ENCODE measurements at places on chromosomes 5 and 9.

- H3K27me3 ChIP-seq = no peaks in the 10 kb centered on the region
- no peak for DNase-seq
- H3K27ac ChIP-seq = no peak overlapping the region
- no peak overlapping the region for H3K4me3 ChIP-seq
- peaks cover 5% of the 10 kb centered on the region for H3K4me1 ChIP-seq
These were observed 381.4 kb downstream of the ACTL7B start for GRCh38 chr9:108474356-108474755.

- no peak overlapping the region for H3K4me3 ChIP-seq
- H3K27me3 ChIP-seq = no peaks in the 10 kb centered on the region
- peaks cover 26% of the 10 kb centered on the region for H3K36me3 ChIP-seq
These were observed 40.2 kb downstream of the FBXW11 start for GRCh38 chr5:171966270-171966669.

DNA sequence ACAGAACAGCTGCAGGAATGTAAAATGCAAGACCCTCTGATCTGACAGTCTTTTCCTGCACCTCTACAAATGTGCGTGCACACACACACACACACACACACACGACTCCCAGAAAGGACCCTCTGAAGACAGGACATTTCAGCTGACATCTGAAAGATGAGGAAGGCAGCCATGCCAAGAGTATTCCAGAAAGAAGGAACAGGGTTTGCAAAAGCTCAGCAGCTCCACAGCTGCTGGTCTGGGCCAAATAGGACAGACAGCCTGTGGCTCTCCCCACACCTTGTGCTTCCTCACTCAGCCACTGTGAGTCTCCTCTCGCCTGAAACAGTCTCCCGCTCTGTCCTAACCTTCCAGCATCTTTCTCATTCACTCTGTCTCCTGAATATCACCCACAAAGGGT lies 189.0 kb downstream of the PALM2AKAP2 start:
- H3K36me3 ChIP-seq = peaks cover 3% of the 10 kb centered on the region
- no peak for DNase-seq
- peaks cover 71% of the 10 kb centered on the region for H3K4me1 ChIP-seq
- H3K27ac ChIP-seq = peak overlapping the region; percentile 87
- no peak overlapping the region for H3K4me3 ChIP-seq

DNA sequence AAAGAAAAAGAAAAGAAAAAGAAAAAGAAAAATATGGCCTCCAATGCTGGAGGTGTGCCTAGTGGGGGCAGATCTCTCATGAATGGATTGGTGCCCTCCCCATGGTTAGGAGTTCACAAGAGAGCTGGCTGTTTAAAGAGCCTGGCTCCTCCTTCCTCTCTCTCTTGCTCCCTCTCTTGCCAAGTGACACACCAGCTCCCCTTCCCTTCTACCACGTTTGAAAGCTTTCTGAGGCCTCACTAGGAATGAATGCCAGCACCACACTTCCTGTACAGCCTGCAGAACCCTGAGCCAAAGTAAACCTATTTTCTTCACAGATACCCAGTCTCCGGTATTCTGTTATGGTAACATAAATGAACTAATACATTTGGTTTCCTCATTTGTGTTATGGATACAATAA lies 14.4 kb upstream of the GALNT10 start:
- no peak overlapping the region for H3K27ac ChIP-seq
- H3K27me3 ChIP-seq = peaks cover 7% of the 10 kb centered on the region
- DNase-seq = no peak
- H3K36me3 ChIP-seq = no peaks in the 10 kb centered on the region

Measured in activated CD4-positive, alpha-beta T cell treated with anti-CD3 and anti-CD28 coated beads for 36 hours (primary cell).